ENCODE measurements at places on chromosomes 6 and 20. TPM values are rescaled to one million over a fixed set of nuclear protein-coding genes. Genes with fewer than 3 reads are reported as not detected.

DNA sequence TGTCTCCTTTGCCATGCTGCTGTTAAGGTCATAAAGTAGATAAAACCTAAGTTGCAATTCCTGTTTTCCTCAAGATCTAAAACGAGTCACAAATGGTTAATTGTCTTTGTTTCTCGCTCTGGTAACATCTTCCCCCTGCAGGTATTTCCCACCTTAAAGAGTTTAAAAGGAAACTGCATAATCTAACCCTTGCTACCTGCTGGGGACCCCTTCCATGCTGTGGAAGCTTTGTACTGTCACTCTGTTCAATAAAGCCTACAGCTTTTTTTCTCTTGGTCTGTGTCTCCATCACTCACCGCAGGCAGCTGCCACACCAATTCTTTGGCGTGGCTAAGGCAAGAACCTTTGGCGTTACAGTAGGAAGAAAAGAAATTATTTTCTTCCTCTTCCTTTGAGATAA is 117.7 kb upstream of the GJE1 start:
- no peak for DNase-seq

DNA sequence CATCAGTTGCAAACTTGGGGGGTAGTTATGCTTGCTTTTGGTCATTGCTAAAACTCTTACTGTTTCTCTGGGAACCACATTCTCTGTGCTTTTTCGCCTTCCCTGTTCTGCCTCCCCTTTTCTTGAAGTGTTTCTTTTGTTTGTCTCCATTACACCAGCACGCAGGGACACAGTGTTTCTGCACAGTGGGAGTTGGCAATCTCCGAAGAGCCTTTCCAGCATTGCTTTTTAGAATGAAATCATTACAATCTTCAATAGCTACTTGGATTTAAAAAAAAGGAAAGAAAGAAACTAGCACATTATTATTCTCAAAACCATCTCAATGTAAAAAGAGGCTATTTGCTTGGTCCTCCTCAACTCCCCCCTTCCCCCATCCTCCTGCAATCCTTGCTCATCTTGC is 536.7 kb upstream of the MMS22L start:
- no peak for DNase-seq

DNA sequence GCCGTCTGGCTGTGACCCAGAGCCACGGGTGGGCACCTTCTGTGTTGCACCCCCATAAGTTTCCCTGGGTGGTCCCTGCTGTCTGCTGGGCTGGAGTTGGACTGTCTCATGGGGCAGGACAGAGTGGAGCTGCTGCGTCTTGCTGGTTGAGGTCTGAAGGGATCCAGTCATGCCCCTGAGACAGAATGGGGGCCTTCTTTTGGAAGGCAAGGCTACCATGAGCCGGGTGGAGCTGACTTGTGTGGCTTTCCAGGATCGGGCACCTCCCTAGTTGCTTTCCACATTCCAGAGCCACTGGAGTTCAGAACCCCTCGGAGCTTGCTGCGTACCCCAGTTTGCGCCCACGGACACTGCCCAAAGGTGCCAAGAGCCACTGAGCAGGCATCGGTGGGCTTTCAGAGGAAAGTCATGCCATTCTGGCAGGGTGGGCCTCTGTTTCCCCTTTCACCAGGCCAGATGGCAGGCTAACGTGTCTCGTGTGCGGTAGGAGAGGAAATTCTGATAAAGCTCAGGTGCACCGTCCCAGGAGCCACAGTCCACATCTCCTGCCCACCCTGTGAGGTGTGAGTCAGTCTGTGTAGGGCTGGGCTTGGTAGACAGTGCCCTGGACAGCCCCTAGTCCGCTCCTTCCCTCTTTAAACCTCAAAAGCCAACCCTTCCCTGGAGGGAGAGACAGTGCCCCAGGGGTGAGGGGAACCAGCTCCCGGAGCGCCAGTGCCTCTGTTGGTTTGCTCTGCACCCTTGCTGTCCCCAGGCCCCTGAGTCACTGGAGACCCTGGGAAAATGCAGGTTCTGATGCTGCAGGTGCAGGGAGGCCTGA is 125.3 kb downstream of the SYCP2 start:
- DNase-seq = peak; percentile 50

GRCh38 chr6:112933947-112934346 is 586.8 kb downstream of the RFPL4B start:
- no peak for DNase-seq

DNA sequence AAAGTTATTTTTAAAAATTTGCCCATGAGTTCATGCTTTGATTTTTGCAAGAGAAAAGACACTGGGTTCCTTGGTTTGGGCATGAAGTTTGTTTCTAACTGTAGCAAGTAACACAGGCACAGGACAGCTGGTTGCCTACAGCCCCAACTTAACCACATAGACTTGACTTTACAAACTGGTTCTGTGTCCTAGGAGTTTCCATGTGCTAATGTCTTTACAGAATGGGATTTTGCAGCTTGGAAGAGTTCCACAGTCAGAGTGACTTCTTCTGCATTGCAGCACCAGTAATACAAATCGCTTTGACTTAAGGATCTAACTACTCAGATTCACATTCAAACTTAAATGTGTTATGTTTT is 44.3 kb downstream of the OR2B2 start:
- DNase-seq = no peak

GRCh38 chr20:61417221-61417941 is 165.3 kb downstream of the CDH4 start:
- no peak for DNase-seq

GRCh38 chr6:4856785-4857184 is 80.6 kb downstream of the CDYL start:
- DNase-seq = no peak

- DNase-seq = peak; percentile 66
These were observed 537 bp upstream of the GABBR1 start for GRCh38 chr6:29633534-29633905.

DNA sequence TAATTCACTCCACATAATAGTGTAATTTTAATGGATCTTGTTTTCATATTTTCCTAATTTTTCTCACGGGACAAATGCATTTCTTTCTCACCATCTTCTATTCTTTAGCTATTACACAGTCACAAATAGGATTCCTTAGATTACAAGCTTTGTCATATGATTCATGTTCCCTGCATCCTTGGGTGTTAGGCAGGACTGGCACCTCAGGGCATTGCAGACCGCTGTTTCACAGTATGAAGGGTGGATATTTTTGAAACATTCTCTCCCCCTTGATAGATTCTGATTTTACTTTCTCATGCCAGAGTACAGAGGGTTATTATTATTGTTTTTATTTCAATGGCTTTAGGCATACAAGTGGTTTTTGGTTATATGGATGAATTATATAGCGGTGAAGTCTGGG is 602.5 kb downstream of the PHF3 start:
- no peak for DNase-seq

GRCh38 chr6:107185391-107185970 is 70.2 kb upstream of the BEND3 start:
- DNase-seq = no peak

- no peak for DNase-seq
These were observed 45.1 kb downstream of the KHDC1L start for GRCh38 chr6:73180076-73180738.

DNA sequence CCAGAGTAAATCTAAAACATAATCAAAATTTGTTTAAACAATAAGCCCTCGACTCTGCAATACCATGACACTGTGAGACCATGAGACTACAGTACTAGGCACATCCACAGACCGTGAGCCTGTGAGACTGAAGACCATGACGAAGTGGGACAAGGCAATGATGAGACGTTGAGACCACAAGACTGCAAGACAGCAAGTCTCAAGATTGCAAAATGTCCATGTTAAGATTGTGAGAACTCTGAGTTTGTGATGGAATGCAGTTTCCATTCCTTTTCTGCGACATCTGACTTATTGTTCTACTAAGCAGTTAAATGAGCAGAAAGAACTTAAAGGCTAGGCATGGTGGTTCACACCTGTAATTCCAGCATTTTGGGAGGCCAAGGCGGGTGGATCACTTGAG is 102.1 kb upstream of the PHACTR1 start:
- no peak for DNase-seq

DNA sequence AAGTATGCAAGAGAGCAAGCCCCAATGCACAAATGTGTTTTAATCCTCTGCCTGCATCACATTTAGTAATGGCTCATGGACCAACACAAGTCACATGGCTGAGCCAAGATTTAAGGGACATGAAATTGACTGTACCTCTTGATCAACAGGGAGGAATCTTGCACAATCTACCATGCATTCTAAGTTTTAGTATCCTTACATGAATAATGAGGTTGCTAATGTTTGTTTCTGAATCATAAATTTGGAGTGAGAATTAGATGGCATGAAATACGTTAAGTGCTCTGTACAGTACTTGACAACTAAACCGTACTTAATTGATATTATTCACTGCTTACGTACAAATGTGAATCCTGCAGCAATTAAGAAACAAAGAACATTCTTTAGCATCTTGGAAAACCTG is 553.8 kb upstream of the JAG1 start:
- no peak for DNase-seq

DNA sequence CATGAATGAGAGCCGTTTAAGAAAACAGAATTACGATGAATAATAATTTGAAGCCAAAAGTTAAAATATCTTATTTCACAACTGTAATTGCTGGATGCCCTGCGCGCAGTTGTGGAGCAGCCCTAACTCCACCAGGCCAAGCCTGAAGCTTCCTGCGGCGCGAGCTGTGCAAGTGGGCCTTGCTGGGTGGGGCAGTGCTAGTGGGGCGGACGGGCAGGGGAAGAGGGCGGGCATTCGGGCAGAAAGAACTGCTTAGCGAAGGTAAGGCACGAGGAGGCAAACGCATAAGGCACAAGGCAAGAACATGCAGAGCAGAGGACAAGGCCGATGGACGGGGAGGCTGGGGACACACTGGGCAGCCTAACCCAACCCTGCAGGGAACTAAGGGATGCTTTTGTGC is 2.3 kb downstream of the HLA-DQB2 start:
- DNase-seq = no peak

DNA sequence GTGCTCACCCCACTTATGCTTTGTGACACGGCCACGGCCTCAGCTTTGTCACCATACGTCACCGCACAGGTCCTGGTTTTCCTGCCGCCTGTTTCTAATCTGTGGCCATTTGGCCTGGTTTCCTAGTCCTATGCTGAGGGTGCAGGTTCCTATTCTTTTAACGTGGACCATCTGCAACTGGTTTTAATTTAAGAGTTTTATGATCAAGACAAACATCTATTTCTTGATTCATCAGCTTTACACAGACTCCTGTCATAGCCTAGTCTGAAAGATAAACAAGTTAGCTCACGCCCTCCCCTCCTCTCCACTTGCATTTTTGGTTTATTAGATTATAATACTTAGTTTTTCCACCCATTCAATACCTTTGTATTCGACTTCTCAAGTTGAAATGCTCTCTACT is 97.5 kb upstream of the RPS6KA2 start:
- DNase-seq = no peak

- peak; percentile 74 for DNase-seq
These were observed 31.7 kb upstream of the IL20RA start for GRCh38 chr6:137076277-137077068.

DNA sequence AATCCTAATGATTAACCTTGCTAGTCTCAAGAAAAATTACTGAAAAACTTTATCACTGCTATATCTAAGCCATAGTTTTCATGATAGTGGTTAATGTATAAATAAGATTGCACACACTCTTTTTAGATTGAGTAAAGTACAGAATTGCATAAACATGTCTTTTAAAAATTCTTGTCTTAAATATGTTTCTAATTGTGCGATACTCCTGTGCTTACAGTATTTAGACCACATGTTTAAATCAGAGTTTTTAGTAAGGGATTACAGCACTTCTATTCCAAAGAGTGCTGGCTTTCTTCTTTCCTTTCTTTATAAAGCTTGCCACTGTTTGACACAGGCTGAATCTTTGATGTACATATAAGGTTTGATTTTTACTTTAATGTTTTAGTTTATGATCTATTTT is 36.8 kb upstream of the RGS17 start:
- no peak for DNase-seq

DNA sequence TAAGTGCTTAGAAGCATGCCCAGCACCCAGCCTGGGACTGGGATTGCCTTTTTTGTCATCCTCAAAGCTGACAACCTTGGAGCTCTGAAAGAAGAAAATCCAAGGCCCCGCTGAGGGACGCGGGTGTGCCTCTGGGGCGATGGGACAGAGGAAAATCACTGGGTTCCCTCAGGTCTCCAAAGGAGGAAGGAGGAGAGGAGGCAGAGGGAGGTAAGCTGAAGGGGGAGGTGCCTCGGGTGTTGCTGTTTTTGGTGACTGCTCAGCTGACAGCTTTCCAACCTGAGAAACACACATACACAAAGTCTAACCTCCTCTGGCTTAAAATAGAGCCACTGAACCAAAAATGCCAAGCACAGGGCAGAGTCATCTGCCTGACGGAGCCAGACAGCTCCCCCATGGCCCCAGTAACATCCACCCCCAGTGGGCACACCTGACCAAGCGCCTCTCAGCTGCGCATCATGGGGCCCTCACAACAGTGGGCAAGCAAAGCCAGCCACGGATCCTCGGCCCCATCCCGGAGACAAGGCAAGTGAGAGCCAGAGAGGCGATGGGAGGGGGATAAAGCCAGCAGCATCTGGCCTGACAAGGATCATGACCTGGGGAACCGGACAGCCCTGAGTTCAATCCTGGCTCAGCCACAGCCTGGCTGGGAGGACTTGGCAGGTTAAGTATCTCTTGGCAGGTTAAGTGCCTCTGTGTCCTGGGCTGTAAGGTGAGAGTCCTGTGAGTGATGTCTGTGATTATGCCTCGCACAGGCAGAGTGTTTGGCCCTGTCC is 3.2 kb upstream of the KCNK15 start:
- no peak for DNase-seq

GRCh38 chr6:83160167-83160566 is 32.9 kb downstream of the PGM3 start:
- no peak for DNase-seq

GRCh38 chr20:9978397-9979004 is 56.3 kb upstream of the ANKEF1 start:
- DNase-seq = no peak

GRCh38 chr6:22102671-22103070 is 194.2 kb downstream of the PRL start:
- DNase-seq = no peak

- DNase-seq = no peak
These were observed 52.7 kb upstream of the PTGIS start for GRCh38 chr20:49620364-49621240.

- DNase-seq = no peak
These were observed 43.1 kb downstream of the SLX4IP start for GRCh38 chr20:10478205-10478604.

GRCh38 chr6:142155895-142156757 is 9.1 kb downstream of the VTA1 start:
- DNase-seq = no peak

Gene MYB
- polyA plus RNA-seq = 22.0 TPM

Gene ITPA
- polyA plus RNA-seq = 47.4 TPM

Gene SLC22A1
- not detected for polyA plus RNA-seq

Gene TAGAP
- polyA plus RNA-seq = 1.2 TPM

Gene PGBD1
- 1.3 TPM for polyA plus RNA-seq

Gene UNC5CL
- 1.2 TPM for polyA plus RNA-seq

Gene SLPI
- polyA plus RNA-seq = 82.3 TPM

Gene SLC17A9
- polyA plus RNA-seq = 15.4 TPM

Gene LIN28B
- not detected for polyA plus RNA-seq

Gene ZBP1
- 17.2 TPM for polyA plus RNA-seq

Gene OR12D3
- not detected for polyA plus RNA-seq

Gene OPRL1
- not detected for polyA plus RNA-seq

Gene PEX7
- 15.0 TPM for polyA plus RNA-seq

Gene EFCAB8
- not detected for polyA plus RNA-seq

Gene MAP3K7
- 10.8 TPM for polyA plus RNA-seq

Gene TPMT
- 131 TPM for polyA plus RNA-seq

Gene BHLHE23
- polyA plus RNA-seq = not detected

Gene SLC12A5
- polyA plus RNA-seq = 1.4 TPM

Gene ARID1B
- 30.4 TPM for polyA plus RNA-seq
